Coronary artery (tissue), 2 donors: ENCODE measurements at places on chromosomes 2 and 18.

GRCh38 chr18:71168557-71169145 lies 879.8 kb downstream of the SOCS6 start:
- no peak for DNase-seq

DNA sequence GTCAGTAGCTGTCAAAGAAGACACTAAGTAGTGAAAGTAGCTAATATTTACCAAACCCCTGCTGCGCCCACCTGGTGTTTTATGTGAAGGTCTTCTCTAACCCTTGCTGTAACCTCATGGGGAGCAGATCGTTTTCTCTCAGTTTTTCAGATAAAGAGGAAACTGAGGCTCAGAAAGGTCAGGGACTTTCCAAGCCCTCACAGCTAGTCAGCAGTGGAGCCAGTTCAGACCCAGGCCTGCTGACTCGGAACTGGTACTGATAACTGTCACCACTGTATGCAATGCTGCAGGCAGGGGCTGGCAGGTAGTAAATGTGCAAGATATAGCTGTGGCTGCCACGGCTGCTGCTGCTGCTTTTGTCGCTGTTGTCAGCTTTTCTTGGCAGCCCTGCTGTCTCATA lies 69.1 kb downstream of the LRRFIP1 start:
- DNase-seq = peak; percentile 70

- DNase-seq = no peak
These were observed 123.0 kb downstream of the MAP4K4 start for GRCh38 chr2:101820519-101820918.

DNA sequence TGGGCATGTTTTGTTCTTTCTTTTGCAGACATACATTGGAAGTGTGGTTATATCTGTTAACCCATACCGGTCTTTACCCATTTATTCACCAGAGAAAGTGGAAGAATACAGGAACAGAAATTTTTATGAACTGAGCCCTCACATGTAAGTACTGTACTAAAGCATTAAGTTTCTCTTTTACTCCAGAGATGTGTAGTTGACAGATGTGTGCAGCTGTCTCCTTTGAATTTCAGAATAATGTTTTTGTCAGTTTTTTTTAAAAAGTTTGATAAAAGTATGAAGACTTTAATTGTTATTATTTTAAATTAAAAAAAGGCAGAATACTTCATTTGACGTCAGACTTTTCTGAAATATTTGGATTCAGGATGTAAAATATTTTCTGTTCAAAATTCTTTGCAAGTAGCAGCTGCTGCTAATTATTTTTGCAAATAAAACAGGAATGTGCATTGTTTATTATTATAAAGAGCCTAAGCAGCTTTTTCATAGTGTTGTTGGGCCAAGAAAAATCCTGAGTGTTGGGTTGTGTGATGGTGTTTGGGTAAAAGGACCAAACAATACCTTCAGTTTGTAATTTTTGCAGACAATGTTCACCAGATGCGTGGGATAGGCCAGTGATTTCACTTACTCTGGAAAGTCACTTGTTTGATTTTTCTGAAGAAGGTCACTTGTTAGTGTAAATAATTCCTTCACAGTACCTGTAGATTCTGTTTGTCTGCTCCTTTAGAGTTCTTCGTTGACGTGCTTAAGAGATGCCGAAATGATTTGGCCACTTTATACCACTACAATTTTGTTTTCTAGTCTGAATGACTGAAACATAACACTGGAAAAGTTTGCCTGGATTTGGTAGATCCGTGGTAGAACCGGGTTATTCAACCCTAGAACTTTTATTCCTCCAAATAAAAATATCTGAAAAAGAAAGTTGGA lies 51.1 kb downstream of the MYO1B start:
- no peak for DNase-seq

DNA sequence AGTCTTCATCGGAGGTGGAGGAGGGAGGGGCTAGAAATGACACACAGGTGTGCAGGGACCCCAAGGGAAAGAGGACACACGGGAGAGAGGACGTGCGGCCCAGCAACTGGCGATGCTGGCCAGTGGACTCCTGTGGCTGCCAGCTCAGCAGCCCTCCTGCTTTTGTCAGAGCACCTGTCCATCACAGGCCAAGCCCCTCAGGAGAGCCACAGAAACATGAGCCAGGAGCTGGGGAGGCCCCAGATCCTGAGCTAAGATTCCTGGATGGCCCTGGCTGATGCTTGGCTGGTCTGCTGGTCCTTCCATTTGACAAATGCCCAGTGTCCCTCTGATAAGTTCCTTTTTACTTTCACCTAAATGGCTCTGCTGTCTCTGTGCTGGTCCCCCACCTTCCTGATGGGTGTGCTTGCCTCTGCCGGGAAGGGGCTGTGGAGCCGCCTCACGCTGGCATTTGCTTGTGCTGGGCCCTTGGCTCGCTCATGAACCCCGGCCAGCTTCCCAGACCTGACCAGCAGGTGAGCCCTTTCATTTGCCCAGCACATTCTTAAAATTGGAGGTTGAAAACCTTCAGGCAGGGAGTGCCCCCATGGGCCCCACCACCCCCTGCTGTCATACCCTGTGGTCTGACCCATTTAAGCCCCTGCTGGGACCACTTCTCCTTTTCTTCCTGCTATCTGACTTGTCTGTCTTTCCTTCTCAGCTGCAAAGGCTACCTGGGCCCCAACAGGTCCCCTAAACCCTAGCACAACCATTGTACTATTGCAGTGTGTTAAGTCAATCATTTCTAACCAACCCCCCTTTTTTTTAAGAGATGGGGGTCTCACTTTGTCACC lies 37.3 kb downstream of the CYP27C1 start:
- DNase-seq = peak; percentile 56

DNA sequence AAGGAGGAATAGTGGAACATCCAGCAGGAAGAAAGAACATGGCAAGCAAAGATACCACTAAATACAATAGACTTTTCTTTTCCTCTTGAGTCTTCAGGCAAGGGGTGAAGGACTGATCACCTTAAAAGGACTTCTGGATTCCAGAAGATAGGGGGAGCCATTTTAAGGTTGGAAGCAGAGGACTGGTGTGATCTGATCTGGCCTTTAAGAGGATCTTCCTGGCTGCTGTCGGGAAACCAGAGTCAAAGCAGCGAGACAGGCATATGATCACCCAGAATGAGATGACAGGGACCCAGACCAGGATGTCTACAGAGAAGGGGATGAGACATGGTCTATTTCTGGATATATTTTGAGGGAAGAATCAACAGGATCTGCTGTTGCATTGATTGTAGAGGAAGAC lies 558.0 kb downstream of the STK39 start:
- DNase-seq = no peak

GRCh38 chr18:58044370-58045241 lies 580 bp downstream of the NEDD4L start:
- DNase-seq = peak; percentile 74

DNA sequence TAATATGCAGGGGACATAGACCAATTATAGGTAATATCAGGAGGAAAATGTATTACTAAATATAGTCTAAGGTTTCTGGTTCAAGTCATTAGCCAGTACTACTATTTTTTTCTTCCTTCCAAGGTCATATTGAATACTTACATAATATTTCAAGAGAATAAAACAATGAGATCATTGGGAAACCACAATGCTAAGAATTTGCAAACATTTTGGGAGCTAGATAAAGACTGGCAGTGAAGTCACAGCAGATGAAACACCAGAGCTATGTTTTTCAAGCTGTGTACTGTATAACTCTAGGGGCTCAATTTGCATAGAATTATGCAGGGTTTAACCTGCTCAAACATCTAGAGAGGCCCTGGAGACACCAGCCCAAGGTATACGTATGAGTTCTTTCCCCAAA lies 80.5 kb upstream of the KCNH7 start:
- DNase-seq = no peak

DNA sequence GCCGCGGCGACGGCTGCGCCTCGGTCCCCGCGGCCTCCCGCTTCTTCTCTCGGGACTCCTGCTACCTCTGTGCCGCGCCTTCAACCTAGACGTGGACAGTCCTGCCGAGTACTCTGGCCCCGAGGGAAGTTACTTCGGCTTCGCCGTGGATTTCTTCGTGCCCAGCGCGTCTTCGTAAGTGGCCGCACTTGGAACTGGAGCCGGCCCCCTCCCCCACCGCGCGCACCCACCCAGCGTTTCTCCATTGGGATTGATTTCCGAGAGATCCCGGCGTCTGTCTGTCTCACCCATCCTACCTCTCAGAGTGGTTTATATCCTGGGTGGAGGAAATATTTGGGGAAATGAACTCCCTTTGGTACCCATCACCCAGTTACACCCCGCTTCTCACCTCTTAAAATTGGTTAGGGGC lies 498 bp downstream of the ITGAV start:
- DNase-seq = no peak

GRCh38 chr18:31451625-31452024 lies 4.1 kb downstream of the DSG3 start:
- no peak for DNase-seq

- DNase-seq = peak; percentile 93
These were observed 26.9 kb upstream of the ASAP2 start for GRCh38 chr2:9179572-9180201.

GRCh38 chr2:147342329-147342728 lies 502.5 kb upstream of the ACVR2A start:
- DNase-seq = no peak

DNA sequence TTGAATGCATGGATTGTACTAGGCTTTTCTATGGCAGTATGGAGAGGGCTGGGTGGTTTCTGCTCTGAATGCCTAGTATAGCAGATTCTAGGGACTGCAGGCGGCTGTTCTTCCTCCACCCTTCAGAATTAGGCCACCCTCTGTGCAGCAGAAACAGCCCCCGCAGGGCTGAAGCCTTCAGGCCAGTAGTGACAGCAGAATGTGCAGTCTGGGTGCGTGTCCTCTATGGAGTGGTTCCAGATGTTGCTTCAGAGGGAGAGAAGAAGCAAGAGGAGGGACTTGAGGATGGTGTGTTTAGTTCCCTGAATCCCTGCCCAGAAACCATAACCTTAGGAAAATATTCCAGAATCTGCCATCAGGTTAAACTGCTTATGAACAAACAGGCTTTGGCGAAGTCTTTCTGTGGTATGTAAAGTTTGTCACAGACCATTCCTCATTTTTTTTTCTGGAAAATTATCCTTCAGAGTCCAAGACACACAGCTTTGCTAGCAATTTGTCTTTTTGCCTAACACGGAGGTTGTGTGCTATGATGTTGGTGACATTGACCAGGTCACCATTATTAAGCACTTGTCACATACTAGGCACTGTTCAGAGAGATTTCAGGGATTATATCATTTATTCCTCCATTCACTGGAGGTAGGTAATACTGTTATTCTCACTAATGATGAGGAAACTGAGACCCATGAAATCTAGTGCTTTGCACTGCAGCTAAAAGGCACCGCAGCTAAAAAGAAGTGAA lies 21.1 kb downstream of the CASP10 start:
- no peak for DNase-seq

DNA sequence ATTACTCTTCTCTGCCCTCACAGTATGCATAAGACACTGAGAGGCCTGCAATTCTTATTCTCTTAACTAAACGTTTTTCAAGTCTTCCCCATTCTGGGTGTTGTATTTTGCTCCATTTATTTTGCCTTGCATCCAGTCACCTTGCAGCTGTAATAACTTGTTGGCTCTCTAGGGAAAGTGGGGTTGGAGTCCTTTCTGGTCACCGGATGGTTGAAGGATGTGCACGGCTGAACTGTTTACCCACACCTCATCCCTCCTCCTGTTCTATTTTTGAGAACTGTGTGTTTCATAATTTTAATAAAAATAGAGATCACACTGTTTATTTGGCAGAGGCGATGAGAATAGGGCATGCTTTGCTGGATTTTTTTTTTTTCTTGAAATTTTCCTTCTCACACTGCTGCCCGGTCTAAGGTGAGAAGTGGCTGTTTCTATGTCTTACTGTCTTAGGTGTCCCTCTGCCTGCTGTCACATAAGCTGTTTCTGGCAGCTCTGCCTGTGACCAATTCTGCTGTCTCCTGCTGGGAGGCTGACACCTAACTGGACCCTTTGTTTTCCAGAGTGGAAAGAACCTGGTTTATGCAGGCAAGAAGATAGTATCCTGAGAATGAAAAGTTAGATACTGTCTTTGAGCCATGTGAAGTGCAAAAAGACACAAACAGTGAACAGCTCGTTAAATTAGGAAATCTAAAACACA lies 342.6 kb downstream of the DPP10 start:
- DNase-seq = no peak

GRCh38 chr2:72579591-72580180 lies 246.1 kb downstream of the EXOC6B start:
- DNase-seq = no peak

DNA sequence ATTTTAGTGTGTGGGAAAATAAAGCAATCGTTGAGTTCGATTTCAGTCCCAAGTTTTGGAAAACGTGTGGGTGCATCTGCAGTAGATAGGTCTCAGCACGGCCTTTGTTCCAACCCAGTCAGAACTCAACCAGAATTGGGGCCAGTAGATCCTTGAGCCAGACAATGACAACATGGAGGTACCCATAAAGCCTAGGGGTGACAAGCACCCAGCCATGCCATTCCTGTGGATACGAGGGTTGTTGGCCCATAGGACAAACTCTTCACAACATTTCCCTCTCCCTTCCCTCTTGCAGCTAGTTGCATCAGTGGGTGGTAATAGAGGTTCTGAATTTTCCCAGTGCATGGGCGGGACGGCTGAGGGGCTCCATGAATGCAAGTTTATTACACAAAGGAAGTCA lies 60.1 kb downstream of the ST3GAL5 start:
- no peak for DNase-seq

GRCh38 chr2:226678422-226678821 lies 121.2 kb downstream of the IRS1 start:
- no peak for DNase-seq

GRCh38 chr2:212141499-212141898 lies 397.1 kb downstream of the ERBB4 start:
- DNase-seq = no peak

GRCh38 chr2:118954297-118955060 lies 12.5 kb downstream of the MARCO start:
- no peak for DNase-seq

DNA sequence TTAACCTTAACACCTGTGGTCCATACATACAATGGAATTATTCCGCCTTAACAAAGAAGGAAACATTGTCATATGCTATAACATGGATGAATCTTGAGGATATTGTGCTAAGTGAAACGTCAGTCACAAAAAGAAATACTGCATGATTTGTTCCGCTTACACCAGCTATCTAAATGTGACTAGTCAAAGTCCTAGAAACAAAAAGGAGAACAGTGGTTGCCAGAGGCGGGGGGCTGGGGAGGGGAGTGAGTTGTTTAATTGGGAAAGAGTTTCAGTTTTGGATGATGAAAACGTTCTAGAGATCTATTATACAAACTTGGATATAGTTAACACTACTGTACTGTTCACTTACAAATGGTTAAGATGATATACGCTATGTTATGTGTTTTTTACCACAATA lies 72.0 kb downstream of the SPRED2 start:
- no peak for DNase-seq

DNA sequence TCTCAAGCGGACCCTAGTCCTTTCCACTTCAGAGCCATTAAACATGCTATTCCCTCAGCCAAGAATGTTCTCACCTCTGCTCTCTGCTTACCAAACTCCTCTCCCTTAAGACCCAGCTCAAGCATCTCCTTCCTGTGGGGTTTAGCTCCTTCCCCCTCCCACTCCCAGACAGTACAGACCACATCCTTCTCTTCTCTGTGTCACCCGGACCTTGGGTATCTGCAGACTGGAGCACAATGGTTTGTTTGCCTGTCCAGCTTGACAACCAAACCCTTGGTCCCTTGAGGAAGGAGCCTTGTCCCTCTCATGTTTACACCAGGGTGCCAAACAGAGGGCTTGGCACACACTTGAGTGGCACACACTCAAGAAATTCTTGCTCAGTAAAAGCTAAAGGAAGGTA lies 4.1 kb upstream of the CD8A start:
- DNase-seq = no peak
